ENCODE measurements at places on chromosomes 7 and 10.

- DNase-seq = no peak
These were observed 13.0 kb downstream of the TUBGCP2 start for GRCh38 chr10:133295426-133296320.

GRCh38 chr10:96299383-96299782, 4.9 kb upstream of the DNTT start:
- no peak for DNase-seq

- no peak for DNase-seq
These were observed 25.5 kb downstream of the RABGEF1 start for GRCh38 chr7:66766041-66766440.

DNA sequence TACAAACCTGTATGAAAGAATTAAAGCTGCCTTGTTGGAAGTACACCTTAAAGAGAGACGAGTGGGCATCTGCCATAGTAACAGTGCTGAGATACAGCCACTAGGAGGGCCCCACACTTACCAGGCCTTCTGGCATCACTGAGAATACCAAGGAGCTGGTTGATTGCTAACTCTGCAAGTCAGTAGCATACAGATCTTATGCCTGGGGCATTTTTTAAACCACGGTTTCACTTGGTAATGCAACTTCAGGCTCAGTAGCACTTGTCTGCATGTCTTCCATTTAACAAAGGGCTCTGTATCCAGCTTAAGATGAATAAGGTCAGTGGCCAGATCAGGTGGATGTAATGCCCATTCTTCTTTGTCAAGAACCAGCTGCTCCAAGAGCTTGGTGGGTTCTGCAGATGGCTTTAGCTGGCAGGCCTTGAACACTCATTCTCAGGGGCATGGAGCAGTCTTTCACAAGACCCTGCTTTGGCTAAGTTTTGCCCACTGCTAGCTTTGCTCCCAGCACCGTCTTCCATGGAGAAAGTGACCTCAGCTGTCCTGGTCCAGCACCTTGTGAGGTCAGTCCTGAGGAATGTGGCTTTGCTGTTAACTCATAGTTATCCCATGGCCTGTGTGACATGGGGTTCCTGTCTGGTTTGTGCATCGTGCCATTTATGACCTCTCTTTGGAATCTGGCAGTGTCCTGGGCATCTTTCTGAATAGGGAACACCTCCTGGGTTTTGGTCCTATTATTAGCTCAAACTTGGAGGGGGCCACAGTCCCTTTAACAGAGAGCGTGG, 68.1 kb downstream of the BMPER start:
- no peak for DNase-seq

GRCh38 chr10:11528286-11528685, 83.2 kb downstream of the USP6NL start:
- no peak for DNase-seq

GRCh38 chr7:31368620-31369019, 28.1 kb upstream of the NEUROD6 start:
- no peak for DNase-seq

DNA sequence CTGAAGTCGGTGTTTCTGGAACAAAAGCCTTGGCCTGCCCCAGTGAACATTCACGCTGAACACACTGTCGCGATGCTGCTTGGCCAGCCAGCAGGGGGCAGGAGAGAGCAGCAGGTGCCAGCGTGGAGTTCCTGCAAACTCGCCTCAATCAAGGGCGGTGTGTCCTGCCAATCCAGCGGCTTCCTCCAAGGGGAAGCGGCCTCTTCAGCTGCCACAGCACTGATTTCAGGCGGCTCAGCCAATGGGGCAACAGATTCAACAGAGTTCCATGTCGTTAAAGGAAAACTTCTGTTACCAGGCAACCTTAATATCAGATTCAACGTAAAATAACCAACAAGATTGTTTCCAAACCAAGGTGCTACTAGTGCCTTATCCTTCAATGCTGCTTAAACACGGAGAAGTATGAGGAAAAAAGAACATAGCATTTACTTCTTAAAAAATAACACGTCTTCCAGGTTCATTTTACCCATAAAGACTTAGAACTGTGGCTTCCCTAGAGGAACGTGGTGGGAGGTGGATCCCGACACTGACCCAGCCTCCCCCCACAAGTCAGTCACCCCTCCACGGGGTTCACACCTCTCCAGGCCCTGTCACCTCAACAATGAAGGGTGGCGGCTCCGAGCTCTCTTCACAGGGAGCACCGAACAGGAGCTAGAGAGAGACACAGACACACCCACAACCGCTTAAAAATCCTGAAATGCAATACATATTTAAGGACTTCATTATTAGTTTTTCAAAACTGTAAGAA, 178.2 kb downstream of the DIP2C start:
- DNase-seq = peak; percentile 55

DNA sequence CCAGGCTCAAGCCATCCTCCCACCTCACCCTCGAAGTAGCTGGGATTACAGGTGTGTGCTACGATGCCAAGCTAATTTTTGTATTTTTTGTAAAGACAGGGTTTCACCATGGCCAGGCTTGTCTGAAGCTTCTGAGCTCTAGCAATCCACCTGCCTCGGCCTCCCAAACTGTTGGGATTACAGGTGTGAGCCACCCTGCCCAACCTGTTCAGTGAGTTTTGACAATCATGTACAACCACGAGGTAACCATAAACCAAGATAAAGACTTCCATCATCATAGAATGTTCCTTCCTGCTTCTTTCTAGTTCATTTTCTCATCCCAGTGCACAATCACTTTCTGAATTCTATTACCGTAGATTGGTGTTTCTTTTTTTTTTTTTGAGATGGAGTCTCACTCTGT, 30.5 kb upstream of the MKRN1 start:
- no peak for DNase-seq

DNA sequence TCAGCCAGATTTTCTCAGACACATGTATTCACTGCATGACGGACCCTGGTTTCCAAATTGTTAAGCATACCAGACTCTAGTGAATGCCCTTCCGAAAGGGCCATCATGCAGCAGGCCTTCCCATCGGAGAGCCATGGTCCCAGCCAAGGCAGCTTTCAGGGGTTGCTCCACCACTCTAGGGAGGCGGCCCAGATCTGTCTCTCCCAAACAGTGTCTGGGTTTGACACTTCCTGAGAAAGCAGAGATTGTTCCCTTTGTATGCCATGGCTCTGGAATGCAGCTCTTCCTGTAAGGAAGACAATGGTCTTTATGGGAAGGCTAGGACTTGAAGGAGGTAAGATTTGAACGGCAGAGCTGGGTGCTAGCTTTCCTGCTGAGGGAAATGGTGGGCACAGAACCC, 178.8 kb upstream of the BMPER start:
- no peak for DNase-seq

- DNase-seq = no peak
These were observed 9.5 kb downstream of the CALML3 start for GRCh38 chr10:5534051-5534821.

DNA sequence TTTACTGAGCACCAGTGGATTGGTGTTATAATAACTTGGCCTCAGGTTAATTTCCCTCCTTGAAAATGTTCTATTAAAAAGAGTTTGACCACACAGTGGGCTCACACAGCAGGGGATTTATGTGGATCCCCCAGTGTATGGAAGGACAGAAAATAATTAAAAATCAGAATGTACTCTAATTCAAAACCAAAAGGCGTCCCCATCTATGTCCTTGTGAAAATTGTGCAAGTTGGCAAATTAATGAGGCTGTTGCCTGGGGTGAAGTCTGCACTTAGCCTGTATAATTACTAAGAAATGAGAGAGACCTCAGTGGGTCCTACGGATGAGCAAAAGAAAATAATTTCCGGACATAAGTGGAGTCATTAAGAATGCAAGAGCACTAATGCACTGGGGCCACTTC, 31.1 kb downstream of the PIK3CG start:
- no peak for DNase-seq

GRCh38 chr7:100351657-100352058, 6.3 kb upstream of the PILRB start:
- DNase-seq = no peak

GRCh38 chr10:35289198-35289597, 47.1 kb upstream of the CCNY start:
- no peak for DNase-seq

DNA sequence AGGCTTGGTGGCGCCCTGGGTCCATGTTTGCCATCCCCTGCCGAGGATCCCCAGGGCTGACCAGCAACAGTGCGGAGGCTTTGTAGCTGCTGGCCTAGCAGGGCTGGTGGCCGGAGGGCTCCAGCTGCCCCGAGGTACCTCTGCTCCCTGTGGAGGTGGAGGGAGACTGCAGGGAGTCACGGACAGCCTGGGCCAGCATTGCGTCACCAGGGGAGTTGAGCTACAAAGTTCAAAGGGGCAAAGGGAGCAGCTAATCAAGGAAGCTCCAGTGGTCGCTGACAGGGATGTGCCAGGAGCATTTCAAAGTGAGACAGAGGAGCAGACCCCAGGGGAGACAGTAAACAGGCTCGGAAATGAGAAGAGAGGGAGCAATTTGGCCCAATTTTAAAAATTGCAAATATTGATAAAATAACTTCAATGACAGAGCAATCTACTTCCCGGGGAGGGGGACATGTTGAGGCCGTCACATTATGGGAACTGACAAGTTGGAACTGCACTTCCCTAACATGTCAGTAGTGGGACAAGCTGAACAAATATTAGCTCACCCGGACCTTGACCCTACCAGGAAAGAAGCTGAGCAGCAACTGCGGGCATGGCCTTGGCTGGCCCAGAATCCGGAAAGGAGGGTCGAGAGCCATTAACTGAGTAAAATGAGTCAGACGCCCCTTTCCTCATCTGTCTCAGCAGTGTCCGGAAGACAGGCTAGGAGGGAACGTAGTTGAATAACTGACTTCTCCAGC, 39.4 kb downstream of the BTBD16 start:
- no peak for DNase-seq

- no peak for DNase-seq
These were observed 758.0 kb upstream of the LRRTM3 start for GRCh38 chr10:66167816-66168215.

GRCh38 chr10:13335881-13336280, 12.2 kb downstream of the SEPHS1 start:
- DNase-seq = no peak

- DNase-seq = peak; percentile 49
These were observed 17.0 kb downstream of the FAM131B start for GRCh38 chr7:143345428-143345900.

DNA sequence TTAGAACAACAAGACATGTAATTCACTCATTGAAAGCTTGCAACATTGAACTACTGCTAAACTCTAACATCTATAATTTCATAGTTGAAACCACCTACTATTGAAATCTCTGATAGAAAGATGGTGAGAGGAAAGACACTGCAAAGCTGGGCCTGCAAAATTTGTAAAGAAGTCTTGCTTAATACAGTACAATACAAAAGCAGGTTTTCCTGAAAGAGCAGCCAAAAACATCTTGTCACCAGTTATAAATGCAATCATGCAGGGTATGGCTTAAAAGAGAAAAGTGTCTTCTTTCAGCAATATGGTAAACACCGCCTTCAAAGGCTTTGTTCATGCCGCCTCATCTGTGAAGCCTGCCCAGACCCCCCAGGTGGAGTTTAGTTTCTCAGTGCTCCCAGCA, 109.2 kb downstream of the ANK3 start:
- DNase-seq = no peak

DNA sequence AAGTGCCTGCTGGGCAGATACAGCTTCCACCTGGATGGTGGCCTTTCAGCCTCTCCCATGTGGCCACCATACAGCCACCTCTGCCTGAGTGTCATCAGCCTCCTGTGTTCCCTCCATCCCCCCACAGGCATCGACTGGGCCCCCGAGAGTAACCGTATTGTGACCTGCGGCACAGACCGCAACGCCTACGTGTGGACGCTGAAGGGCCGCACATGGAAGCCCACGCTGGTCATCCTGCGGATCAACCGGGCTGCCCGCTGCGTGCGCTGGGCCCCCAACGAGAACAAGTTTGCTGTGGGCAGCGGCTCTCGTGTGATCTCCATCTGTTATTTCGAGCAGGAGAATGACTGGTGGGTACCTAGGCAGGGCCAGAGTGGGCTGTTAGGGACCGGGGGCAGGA, 13.4 kb downstream of the ARPC1B start:
- DNase-seq = no peak

All from stimulated activated CD8-positive, alpha-beta memory T cell treated with anti-CD3 and anti-CD28 coated beads, Interleukin-15, amount 100 ng/mL, for 48 hours (primary cell).